NCI-H187 treated with DMSO at 0.1 percent for 48 hours (cell line): ENCODE measurements at places on chromosomes 2 and 18.

DNA sequence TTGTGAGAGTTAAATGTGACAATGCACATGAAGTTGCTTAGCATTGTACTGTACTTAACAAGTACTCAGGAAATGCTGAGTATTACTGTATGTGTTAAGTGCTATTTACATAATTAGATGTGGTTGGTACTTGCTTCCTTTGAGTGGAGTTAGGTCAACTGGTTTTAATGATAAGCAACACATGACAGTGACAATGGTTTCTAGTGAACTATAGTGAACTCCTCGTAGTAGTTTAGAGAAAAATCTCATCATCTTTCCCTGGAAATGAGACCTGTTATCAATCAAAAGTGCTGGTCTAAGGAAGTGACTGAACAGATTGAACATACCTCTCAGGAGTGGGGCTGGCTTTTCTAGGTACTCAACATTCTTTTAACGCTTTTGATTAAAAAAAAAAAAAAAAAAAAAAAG lies 29.2 kb upstream of the ZDBF2 start:
- no peak for DNase-seq

DNA sequence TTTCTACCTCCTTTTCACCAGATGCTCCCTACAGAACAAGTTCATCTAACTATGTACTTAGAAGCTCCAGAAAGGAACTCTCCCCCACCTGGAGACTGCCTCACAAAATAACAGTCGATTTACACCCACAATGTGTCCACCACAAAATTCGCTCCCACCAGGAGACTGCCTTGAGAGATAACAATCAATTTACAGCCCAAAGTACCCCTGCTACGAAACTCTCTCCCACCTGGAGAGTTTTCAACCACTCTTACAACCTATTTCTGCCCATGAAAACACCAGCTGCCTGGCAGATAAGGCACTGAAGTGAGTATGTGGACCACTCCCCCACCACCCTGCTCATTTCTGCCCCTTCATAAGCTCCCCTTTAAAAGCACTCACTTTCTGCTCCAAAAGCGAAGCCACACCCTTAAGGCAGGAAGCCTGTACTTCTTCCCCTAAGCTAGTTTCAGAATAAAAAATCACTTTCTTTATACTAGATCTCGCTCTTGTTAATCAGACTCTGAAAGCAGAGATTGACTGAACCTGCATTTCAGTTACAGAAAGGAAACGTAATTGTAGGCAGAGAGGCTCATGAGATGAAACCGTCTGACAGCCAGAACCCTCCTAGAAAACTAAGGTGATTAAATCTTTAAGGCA lies 94.4 kb upstream of the RBBP8 start:
- no peak for DNase-seq

DNA sequence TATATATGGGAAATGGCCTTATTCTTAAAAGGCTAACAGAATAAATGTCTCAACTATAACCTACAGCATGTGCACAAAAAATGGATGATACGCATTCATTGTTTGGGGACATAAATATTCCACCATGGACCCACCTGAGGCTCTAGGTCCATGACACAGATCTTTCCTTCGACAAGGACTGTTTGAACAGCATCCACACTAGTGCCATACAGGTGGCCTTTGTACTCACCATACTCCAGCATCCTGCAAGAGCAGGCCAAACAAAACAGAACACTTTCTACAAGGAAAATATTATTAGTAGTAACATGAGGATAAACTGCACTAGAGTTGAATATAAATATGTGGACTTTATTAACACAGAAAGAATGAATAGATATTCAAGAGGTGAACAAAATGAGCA lies 6.1 kb upstream of the TMEM237 start:
- no peak for DNase-seq

DNA sequence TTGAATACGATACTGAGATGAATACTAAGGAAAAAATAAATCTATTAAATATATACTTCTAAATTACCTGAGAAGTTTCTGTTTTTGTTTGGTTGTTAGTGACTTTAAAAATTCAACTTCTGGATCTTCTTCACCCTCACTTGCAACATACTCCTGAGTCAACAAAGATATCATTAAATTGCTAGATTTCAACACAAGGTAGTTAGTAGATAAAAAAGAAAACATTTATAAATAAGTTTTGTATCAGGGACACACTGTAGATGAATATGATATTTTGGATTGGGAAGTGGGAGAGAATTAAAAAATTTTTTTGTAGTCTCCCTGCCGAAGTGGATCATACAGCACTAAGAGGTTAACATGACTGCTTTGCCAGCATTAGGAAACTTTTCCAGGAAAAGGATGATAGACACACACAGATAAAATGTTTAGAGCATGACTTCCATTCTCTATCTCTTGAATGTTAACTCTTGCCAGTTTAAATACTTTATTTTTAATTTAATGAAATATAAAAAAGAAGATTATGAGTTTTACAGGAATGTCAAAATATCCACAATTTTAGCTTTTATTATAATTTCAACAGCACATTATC lies 15.9 kb downstream of the SP9 start:
- DNase-seq, result no peak

- DNase-seq, result no peak
Measured at GRCh38 chr2:120973196-120973595, 237.5 kb downstream of the GLI2 start.

- no peak for DNase-seq
Measured at GRCh38 chr18:23260926-23261590, 125.8 kb downstream of the CABLES1 start.

DNA sequence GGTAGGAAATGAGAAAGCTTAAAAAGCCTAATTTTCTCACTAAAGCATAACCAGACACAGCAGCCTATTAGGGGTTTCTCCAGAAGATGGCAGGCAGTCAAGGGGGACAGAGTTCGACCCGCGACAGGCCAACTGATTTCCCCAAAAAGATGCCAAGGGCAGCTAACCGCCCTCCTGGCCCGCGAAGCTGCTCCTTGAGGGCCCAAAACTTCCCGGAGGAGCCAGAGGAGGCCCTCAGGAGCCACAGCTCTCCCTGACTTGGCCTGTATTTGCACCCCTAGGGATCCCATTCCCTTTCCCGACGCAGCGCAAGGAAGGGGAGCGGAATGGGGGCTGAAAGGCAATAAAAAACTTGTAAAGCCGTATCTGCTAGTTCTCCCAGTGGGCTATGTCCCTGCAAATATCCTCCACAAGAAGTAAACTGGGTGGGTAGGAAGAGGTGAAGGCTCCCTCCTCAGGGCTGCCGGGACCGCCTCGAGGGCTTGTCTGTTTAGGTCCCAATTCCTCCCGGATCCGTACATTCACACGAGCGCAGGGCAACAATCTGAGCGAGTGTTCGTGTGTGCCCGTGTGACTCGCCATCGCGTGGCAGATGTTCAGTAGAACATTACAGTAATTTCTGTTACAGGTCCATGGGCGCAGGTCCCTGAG lies 756 bp upstream of the NAGK start:
- DNase-seq, result no peak

- DNase-seq, result no peak
Measured at GRCh38 chr18:35050028-35050546, 8.9 kb downstream of the MAPRE2 start.

DNA sequence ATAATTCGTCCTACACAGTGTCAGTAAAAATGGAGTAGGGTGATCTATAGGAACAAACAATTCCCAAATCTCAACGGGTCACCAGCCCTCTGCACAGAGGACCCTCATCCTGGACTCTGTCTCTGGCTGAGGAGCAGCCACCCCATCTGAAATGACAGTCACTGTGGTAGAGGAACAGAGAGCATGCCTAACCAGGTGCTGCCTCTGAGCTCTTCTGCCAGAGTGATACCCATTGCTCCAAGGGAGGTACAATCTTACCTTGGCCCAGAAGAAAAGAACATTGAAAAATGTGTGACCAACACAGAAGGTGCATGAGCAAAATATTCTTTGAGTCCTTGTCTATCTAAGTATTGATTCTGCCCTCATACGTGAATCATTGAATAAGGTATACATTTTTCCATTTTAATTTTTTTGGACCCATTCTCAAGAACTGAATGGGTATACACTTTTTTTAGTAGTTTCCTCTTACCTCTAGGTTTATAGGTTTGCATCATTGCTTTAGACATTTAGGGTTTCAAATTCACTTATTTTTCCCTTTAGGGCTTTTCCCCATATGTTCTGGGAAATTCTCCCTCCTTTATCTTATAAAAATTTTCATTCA lies 8.7 kb downstream of the SP140 start:
- DNase-seq, result no peak

- no peak for DNase-seq
Measured at GRCh38 chr2:54947136-54947535, 103.1 kb downstream of the RTN4 start.

DNA sequence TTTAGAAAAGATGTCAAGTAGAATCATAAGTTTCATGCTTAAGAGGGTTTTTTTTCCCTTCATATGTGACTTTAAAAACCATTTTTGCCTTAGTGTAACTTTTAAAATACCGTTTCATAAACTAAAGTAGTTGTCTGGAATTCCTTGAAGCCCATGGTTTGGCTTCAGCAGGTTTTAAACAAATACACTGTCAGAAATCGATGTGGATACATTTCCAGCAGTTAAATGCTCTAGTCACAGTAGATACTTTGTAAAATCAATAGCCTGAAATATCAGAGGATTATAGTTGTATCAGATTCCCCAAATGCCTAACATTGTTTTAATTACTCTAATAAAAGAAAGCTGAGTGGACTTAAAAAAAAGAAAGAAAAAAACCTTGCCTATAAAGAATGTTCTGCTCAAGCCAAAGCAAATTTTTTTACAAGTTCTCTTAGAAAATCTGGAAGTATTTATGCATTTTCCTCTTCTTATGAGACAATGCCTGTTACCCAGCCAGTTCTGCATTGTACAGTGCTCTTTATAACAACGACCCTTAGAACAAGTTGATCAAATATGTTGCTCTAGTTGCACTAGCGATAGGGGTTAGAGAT lies 260.5 kb downstream of the LTBP1 start:
- no peak for DNase-seq

DNA sequence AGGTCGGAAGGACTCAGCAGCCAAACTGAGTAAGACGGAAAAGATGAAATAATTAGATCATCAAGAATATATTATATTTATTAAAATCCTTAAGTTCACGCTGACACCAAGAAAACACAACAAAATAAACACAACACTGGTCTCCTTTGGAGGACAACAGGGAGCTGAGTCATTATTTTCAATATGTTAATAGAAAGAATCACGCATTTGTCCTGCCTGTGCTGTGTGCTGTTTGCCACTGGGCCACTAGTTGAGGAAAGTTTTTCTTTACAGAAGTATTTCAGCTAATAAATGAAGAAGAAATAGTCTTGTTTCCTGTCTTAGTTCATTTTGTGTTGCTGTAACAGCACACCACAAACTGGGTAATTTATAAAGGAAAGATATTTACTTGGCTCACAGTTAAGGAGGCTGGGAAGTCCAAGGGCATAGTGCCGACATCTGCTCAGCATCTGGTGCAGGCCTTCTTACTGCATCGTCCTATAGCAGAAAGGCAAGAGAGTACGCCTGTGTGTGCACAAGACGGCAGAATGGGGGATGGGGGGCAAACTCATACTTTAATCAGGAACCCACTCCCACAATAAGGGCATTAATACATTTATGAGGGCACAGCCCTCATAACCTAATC lies 88.0 kb downstream of the TCF7L1 start:
- no peak for DNase-seq

DNA sequence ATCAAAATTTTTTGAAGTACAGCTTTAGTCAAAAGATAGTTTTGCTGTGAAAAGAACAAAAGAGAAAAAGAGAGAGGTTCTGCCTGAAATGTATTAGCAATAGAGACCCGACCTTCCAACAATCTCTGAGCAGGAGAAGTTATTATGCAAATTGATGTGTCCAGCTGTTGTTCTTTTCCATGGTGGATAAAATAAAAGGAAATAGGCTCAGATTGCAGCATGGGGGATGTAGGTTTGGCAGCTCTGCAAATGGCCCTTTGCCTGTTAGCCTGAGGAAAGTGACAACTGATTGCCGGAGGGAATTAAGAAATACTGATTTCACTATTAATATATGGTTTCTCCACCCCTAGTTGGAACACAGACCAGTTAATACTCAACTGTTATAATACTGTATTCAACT lies 1283.2 kb upstream of the NXPH2 start:
- no peak for DNase-seq

- no peak for DNase-seq
Measured at GRCh38 chr2:119441376-119442225, 9.9 kb downstream of the TMEM37 start.

DNA sequence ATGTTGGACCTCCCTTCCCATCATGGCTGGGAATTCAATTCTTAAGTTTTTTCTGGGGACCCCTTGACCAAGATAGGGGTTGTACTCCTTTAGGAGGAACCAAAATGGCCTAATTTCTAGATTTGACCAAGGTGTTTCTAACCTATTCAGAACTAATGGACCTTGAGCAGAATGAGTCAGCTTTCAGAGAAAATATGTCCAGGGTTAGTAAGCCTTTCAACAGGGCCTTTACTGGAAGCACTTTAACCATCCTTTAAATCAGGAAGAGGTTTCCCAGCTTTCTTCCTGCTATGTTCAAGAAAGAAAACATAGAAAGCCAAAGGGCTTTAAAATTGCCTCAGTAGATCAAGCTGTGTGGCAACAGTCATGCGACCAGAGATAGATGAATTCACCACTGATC lies 1184.9 kb upstream of the ACVR2A start:
- no peak for DNase-seq

GRCh38 chr2:10246370-10246769 lies 56.3 kb upstream of the HPCAL1 start:
- DNase-seq, result no peak

GRCh38 chr2:238425979-238426567 lies 654 bp upstream of the ASB1 start:
- no peak for DNase-seq

GRCh38 chr2:170847716-170848115 lies 31.0 kb downstream of the GAD1 start:
- no peak for DNase-seq

DNA sequence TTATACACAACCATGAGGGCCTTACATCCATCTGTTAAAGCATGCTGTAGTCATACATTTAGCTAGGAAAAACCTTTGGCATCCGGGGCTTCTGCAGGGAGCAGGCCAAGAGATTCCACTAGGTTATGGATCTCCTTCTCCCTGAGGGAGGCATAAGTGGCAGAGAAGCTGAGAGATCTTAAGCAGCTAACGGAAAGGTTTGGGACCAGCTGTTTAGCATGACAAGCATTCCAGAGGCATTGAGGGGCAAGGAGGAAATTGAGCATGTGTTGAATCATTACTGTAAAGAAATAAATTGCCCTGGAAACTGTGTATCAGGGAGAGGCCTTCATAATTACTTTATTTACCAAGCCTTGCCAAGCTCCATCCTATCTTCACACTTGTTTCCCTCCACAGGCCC lies 643.1 kb downstream of the CNTNAP5 start:
- DNase-seq, result no peak
